Left colon (tissue), 2 donors: ENCODE measurements at places on chromosomes 2 and 18.

DNA sequence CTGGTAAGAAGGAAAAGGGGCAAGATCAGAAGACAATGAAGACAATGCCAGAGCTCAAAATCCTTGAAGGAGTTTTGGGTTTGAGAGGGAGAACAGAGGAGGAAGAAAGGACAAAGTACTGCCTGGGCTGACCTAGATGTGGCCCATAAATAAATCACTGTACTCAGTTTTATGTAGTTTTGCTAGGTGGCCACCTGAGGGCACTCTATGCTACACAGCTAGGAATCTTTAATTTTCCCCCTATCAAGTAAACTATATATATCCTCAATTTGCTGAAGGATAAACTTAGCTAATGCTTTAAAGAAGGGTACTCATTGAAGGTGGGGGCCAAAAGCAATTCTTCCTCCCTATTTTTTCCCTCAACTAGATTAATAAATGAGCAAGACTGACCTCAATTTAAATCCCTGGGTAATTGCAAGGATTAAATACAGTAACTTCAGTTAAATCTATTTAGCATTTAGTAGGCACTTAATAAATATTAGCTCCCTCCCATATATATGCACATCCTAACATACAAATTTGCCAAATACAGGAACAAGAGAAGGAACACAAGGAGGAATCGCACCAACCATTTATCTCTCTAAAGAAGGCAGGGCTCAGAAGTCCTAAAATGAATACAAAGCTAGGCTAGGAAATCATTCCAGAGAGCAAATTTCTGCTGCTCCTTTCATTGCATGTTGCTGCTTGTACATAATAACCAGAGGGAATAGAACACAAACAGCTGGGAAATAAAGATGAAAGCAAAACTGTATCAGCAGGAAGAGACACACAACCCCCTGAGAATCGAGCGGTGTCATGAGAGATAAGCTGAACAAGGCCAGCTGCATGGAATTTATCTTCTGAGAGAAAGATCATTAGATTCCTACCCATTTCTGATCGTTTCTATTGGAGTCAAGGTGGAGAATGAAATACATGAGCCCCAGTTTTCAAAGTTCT, 540.1 kb downstream of the NRXN1 start:
- DNase-seq: no peak

GRCh38 chr2:190318514-190318913, 1.1 kb downstream of the HIBCH start:
- no peak for DNase-seq

- no peak for DNase-seq
These were observed 231.1 kb downstream of the DYSF start for GRCh38 chr2:71684226-71685072.

DNA sequence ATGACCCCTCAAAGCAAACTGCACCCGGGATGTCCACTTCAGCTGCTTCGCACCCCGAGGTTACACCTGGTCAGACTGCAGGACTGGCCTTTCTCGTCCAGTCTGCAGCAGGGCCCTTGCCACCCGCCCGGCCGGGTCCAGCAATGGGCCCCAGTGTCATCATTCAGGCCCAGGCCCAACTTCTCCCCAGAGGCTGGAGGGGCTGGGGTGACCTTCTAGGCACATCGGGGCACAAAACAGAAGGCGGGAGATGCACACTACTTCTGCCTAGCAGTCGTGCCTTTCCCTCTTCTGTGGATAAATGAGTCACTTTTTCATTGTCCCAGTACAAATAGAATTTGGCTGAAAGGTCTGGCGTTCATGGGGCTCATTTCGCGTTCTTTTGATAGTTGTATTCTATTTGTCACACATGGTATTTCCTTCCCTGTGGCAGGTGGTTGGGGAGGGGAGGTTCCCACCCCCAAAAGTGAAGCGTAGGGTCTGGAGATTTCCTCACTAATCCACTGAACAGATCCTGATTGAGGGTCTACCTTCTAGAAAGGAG, 56.9 kb upstream of the ID2 start:
- no peak for DNase-seq

GRCh38 chr2:64007924-64008323, 11.3 kb downstream of the VPS54 start:
- no peak for DNase-seq

DNA sequence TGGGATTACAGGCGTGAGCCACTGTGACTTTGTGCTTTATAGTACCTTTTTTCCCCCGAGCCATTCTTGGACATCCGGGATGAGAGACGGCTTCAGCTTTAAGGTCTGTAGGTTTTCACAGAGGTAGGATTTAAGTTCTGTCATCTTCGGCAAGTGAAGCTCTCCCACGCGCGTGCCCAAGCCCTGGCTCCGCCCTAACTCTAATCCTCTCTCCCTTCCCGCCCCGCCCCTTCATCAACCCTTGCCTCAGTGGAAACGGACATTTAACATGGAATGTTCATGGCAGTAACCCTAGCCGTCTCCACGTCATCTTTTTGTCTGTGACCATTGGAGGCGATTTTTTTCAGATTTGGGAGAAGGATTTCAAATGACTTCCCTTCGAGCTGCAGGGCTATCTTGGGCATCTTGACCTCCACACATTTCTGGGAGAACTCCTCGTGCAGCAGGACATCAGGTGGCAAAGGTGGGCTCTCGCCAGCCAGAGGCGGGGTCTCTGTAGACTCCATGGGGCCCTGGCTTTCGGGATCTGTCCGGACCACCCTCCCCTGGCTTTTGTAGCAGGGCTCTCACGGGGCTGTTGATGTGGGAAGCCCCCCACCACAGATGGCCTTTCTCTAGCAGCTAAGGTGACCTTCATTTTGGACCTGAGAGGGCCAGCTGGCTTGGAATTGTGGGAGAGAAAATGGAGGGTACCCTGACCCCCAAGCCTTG, 6.8 kb downstream of the COLEC11 start:
- no peak for DNase-seq

- DNase-seq: no peak
These were observed 108.5 kb upstream of the COL5A2 start for GRCh38 chr2:189287982-189288521.

DNA sequence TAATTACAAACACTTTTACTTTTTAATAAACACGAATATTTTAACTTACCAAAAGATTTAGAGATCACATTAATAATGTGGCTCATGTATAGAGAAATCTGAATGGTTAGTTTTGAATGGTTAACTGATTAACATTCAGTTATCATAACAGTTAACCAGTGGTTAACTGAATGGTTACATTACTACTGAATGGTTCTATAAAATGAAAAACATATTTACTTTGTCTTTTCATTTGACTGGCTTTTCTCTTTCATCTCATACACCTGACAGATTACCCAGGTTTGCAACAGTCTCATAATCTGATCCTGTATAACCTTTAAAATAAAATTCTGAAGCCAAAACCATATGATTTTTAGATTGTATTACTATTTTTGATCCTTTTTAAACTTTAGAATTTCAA, 91.9 kb downstream of the EPB41L5 start:
- no peak for DNase-seq

DNA sequence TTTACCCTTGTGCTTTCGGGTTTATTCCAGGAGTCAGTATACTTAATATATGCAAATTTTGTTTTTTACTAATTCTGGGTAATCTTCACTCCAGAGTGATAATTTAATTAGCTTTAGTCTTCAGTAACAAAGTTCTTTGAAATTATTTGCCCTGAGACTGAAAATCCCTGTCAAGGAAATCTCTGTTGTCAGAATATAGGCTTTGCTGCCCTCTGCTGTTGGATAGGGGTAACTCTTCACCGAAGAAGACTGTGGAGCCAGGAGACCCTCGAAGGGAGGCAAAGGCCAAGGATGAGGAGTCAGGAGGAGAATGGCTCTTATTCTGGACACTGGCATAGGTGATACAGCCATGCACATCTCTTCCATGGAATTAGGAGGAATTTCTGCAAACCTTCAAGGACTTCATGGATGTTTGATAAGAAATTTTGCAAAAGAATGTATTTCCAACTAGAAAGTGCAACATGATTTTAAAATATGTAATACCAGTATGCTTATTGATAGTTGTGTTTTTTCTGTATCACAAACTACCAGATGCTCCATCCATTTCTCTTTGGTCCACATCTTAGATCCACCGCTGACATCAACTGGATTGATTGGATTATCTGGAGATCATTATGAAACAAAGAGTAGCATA, 182.3 kb downstream of the RDH14 start:
- DNase-seq: no peak

GRCh38 chr2:151857650-151858049, 29.4 kb upstream of the ARL5A start:
- no peak for DNase-seq

DNA sequence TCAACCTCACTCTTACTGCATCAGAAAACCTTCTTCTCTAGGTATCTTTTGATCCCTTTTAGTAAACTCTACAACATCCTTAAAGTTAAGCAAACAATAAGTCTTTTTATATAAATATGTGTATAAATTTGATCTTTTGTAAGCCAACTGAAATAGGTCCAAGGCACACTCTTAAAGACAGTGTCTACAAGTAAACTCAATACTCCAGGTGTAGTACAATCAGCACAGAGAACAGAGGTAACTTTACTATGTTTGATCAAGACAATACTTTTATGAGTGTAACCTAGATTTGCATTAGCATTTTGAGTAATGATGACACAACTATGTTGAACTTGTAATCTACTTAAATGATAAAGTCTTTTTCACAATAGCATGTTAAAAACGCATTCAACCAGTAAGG, 593.1 kb upstream of the CHAC2 start:
- DNase-seq: no peak

GRCh38 chr2:189254268-189254883, 74.8 kb upstream of the COL5A2 start:
- peak; percentile 24 for DNase-seq

DNA sequence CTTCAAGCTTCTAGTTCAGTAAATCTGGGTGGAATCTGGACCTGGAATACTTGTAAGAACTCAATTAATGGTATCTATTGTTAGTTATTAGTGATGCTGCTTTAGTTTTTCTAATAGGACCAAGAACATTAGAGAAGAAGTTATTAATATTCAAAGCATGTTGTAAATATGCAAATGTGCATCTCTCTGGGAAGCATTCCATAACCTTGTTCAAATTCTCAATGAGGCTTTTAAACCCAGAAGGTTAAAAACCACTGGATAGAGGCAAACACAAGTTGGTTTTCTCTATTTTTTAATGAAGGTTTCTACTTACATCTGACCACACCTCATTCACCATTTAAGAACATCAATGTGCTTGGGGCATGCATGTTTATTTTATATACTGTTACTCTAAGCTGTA, 16.1 kb upstream of the ACVR1C start:
- DNase-seq: no peak
